ENCODE measurements at places on chromosomes 3 and 15.

GRCh38 chr15:67433495-67434099, 87.3 kb upstream of the C15orf61 start:
- DNase-seq, result no peak

DNA sequence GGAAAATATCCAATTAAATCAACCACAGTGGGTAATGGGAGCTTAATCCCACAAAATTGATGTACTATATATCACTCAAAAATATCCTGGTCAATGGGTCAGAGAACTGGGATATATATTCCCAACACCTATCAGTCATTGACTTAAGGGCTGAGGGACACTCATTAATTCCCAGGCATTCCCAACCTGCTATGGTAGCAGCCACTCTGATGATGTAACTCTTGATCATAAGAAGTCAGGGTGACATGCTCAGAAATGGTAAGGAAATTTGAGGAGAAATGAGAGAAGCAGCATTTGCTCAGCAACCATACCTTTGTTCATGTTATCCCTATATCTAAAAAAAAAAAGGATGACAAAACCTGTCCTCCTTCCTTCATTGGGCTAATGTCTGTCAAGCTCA, 3.1 kb upstream of the PLOD2 start:
- DNase-seq, result no peak

GRCh38 chr15:70653426-70653825, 109.9 kb downstream of the UACA start:
- DNase-seq, result no peak

GRCh38 chr3:104846270-104846669, 520.4 kb upstream of the ALCAM start:
- no peak for DNase-seq

DNA sequence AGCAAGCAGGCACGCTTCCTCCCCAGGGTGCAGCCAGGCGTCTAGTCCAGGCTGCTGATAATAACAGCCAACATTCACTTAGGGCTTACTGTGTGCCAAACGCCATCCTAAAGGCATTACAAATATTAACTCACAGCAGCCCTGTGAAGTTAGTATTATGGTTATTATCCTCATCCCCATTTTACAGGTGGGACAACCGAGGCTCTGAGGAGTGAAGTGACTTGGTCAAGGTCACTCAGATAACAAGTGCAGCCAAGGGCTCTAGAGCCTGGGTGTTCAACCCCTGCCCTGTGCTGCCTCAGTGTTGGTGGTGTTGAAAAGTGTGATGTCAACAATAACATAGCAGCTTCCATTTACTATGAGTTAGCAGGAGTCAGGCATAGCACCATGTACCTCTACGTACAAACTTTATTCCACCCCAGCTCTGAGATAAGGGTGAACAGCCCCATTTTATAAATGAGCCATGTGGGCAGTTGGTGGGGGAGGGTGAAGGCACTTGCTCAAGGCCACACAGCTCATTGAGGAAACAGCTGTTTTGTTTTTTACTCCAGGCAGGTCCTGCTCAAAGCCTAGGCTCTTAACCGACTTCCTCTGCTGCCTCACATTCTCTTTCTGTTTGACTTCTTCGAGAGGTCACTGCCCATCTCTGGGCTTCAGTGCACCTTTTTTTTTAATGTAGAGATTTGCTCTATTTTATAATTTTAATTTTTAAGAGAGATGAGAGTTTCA, 24.0 kb upstream of the TRH start:
- no peak for DNase-seq

DNA sequence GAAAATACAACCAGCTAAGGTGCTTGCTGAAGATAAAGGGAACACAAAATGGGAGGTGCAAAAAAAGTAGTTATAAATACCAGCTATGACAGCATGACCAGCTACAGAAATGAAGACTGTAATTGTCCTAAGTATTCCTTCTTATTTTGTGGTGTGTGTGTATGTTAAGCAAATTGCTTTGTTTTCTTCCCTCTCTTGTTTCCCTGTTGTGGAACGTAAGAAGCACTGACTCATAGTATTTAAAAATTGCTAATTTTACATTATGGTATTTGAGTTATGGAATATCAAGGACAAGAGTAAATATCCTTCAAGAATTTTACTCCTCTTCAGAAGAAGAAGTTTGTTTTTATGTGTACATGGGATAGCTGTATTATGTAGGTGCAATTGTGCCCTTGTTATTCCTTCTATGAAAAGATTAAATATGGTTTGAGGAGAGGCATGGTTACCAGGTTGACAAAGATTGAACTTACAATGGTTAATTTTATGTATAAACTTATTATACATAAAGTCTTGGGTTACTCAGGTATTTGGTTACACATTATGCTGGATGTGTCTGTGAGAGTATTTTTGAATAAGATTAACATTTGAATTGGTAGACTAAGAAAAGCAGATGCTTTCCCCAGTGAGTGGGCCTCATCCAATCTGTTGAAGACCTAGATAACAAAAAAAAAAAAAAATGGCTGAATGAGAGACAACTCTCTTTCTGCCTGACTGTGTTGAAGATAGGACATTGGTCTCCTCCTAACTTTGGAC, 1132.1 kb upstream of the ALCAM start:
- DNase-seq, result no peak

All from stimulated activated CD8-positive, alpha-beta memory T cell treated with anti-CD3 and anti-CD28 coated beads, Interleukin-7, amount 100 ng/mL, for 1 hour (primary cell).